ENCODE measurements at places on chromosomes 12 and 14. TPM values are rescaled to one million over a fixed set of nuclear protein-coding genes. Genes with fewer than 3 reads are reported as not detected.

The CMA1 gene
- total RNA-seq: not detected

The CISTR gene
- total RNA-seq: not detected

The BICD1 gene
- 15.9 TPM for total RNA-seq

The JKAMP gene
- 31.1 TPM for total RNA-seq

GRCh38 chr12:62106547-62107185 is 153.5 kb upstream of the USP15 start:
- peaks cover 5% of the 10 kb centered on the region for H3K27me3 ChIP-seq
- no peaks in the 10 kb centered on the region for H3K36me3 ChIP-seq
- H3K27ac ChIP-seq: no peak overlapping the region
- DNase-seq: no peak
- no peak overlapping the region for H3K4me3 ChIP-seq
- H3K4me1 ChIP-seq: no peaks in the 10 kb centered on the region

DNA sequence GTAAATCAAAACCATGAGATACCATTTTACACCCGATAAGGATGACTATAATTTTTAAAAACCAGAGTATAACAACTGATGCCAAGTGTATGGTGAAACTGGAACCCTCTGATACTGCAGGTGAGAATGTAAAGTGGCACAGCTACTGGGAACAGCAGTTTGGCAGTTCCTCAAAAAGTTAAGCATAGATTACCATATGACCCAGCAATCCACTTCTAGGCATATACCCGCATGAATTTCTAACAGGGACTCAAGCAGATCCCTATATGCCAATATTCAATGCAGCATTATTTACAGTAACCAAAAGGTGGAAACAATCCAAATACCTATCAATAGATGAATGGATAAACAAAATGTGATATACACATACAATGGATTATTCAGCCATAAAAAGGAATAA is 57.4 kb downstream of the BAZ1A start:
- H3K4me3 ChIP-seq: no peak overlapping the region
- peaks cover 3% of the 10 kb centered on the region for H3K4me1 ChIP-seq
- H3K27ac ChIP-seq: no peak overlapping the region
- DNase-seq: no peak

DNA sequence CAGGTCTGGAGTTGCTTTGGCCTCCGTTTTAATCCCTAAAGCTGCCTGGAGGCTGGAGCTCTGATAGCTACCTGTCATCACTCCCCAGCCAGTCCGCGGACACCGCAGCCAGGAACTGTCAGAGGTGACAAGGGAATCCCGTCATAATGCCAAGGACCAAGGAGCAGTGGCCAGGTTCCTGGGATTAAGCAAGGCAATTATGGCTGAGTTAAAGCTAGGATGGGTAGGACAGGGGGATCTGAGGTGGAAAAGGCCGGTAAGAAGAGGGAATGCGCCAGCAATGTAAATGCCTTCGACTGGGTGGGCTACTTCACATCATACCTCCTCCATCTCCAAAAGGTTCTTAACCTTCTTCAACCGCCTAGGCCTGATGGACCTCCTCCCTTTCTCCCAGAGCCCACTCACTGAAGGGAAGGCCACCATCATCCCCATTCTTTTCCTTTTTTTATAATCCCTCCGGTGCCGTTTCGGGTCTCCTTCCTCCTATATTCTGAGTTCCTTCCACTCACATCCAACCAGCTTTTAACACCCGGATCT is 1.9 kb downstream of the PPP1R3E start:
- H3K36me3 ChIP-seq: peaks cover 33% of the 10 kb centered on the region
- peak; percentile 31 for DNase-seq
- H3K4me3 ChIP-seq: peak overlapping the region; percentile 93
- H3K27me3 ChIP-seq: peaks cover 2% of the 10 kb centered on the region
- H3K27ac ChIP-seq: peak overlapping the region; percentile 92

GRCh38 chr12:16891673-16892072 is 285.7 kb upstream of the LMO3 start:
- H3K4me3 ChIP-seq: no peak overlapping the region
- DNase-seq: no peak
- no peaks in the 10 kb centered on the region for H3K36me3 ChIP-seq
- no peaks in the 10 kb centered on the region for H3K27me3 ChIP-seq
- no peaks in the 10 kb centered on the region for H3K4me1 ChIP-seq

- no peak overlapping the region for H3K27ac ChIP-seq
- no peak for DNase-seq
- H3K4me3 ChIP-seq: no peak overlapping the region
- H3K4me1 ChIP-seq: no peaks in the 10 kb centered on the region
These were observed 20.9 kb downstream of the PUS7L start for GRCh38 chr12:43737646-43738045.

DNA sequence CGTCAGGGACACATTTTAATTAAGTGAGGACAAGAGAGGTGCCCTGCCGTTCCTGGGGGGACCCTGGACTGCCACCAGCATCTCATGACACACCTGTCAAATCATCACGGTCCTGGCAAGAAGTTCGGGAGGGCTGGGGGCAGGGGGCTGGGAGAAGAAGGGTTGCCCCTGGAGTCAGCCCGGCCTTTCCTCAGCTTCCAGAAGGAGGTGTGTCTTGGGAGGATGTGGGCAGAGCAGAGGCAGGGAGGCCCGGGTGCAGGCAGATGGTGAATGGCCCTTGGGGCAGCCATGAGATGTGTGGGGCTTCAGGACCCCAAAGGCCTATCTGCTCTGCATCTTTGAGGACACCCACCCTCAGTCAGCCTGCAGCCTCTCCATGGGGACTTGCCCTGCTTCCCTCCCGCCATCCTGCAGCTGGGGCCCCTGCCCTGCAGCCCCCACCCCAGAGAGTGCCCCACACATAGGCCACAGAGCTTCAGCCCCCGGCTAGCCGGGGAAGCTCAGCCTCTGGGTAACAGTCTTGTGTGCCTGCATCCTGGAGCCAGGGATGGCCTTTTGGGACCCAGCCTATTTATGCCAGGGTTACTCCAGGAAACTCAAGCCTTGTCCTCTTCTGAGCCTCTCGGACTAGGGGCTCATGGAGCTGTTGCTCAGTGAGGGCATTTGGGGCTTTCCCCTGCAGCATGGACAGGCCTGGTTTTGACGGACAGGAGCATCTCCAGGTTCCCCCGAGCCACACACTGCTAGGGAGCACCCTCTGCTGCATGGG is 178.5 kb downstream of the KIF26A start:
- DNase-seq: no peak
- no peaks in the 10 kb centered on the region for H3K27me3 ChIP-seq
- H3K27ac ChIP-seq: no peak overlapping the region
- no peak overlapping the region for H3K4me3 ChIP-seq

DNA sequence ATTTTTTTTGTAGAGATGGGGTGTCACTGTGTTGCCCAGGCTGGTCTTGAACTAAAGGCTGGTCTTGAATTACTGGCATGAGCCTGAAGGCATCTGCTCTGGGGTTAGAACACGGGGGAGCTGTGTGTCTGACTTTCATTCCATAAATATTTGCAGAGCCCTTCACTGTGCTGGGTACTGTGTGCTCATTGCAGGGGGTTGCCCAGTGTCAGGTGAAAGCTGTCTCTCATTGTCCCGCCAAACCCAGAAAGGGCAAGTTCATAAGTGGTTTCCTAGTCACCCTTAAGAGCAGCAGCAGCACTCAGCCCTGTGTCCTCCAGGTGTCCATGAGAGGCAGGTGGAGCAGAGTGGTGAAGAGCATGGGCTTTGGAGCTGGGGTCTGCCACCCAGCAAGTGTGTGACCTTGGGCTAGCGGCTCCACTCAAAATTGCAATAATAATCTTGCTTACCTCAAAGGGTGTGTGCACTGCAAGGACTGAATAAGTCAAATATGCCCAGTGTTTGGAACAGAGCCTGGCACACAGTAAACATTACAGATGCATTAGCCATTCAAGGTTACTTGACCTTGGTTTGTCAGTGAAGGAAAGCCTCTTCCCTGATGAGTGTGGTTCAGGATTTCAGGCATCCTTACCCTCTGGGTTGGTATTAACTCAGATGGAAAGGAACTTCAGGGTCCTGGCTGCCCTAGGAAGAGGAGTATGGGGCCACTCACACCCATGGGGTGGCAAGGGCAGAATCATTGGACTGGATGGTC is 4.4 kb upstream of the SMIM41 start:
- peaks cover 37% of the 10 kb centered on the region for H3K4me1 ChIP-seq
- no peak overlapping the region for H3K27ac ChIP-seq
- no peak for DNase-seq
- H3K36me3 ChIP-seq: peaks cover 53% of the 10 kb centered on the region

- H3K27ac ChIP-seq: no peak overlapping the region
- no peak for DNase-seq
- no peak overlapping the region for H3K4me3 ChIP-seq
- H3K36me3 ChIP-seq: no peaks in the 10 kb centered on the region
- no peaks in the 10 kb centered on the region for H3K4me1 ChIP-seq
- peaks cover 9% of the 10 kb centered on the region for H3K27me3 ChIP-seq
These were observed 19.5 kb upstream of the EPS8 start for GRCh38 chr12:15808652-15809051.

DNA sequence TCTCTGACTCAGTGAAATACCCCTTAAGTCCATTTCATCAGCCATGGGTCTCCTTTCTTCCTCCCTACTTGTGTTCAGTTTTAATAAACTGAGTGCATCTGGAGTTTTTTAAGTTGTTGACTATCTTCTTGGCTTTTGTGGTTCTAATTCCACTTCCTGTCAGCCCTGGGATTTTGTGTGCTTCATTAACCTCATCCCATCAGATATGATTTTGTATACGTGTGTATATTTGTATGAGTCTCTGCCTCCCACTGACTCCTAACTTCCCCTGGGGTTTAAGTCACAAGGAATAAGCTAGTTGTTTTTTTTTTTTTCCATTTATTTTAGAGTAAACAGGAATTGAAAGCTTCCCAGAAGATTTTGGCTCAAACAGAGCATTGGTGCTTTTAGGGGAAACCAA is 62.7 kb downstream of the TTLL5 start:
- H3K27me3 ChIP-seq: no peaks in the 10 kb centered on the region
- peaks cover 21% of the 10 kb centered on the region for H3K4me1 ChIP-seq
- H3K36me3 ChIP-seq: peaks cover 47% of the 10 kb centered on the region
- H3K4me3 ChIP-seq: no peak overlapping the region
- DNase-seq: no peak

- no peak for DNase-seq
- H3K4me1 ChIP-seq: peaks cover 50% of the 10 kb centered on the region
- H3K27me3 ChIP-seq: no peaks in the 10 kb centered on the region
These were observed 1.1 kb downstream of the DIP2B start for GRCh38 chr12:50505675-50506530.

DNA sequence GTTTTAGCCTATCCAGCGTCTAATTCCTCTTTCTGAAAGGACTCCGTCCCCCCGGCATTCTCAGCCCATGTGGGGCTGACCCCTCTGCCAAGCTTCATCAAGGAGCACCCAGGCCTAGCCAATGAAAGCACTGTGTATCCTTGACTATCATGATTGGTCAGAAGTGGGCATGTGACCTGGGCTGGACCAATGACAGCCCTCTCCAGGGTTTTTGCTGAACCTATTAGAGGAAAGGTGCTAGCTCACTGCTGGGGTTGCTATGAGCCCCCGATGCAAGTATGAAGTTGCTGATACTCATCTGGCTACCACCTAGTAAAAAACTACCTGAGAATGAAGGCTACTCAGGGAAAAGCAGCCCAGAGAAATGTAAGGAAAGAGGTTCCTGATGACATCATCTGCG is 68.1 kb downstream of the LRRC74A start:
- H3K36me3 ChIP-seq: peaks cover 3% of the 10 kb centered on the region
- DNase-seq: no peak
- H3K27me3 ChIP-seq: no peaks in the 10 kb centered on the region
- no peaks in the 10 kb centered on the region for H3K4me1 ChIP-seq
- no peak overlapping the region for H3K4me3 ChIP-seq

DNA sequence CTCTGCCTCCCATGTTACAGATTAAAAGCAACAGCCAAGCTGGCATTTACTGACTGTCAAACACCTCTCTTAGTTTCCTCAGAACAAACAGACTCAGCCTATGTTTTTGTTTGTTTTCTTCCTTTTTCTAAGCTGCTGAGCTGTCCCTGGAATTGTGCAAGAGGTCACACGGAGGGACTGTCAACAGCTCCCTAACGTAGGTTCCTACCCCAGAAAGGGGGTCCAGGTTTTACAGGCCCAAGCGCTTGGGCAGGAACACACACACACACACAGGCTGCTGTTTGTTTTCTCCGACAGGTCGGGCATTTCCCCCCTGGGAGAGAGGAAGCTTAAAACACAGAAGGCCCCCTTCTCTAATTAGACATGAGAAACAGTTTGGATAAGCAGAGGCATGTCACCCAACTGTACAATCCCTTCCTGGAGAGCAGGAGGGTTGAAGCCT is 739.6 kb upstream of the TBX3 start:
- H3K27ac ChIP-seq: no peak overlapping the region
- H3K36me3 ChIP-seq: no peaks in the 10 kb centered on the region
- H3K27me3 ChIP-seq: no peaks in the 10 kb centered on the region
- DNase-seq: no peak
- no peak overlapping the region for H3K4me3 ChIP-seq

- peak overlapping the region; percentile 97 for H3K27ac ChIP-seq
- H3K4me3 ChIP-seq: peak overlapping the region; percentile 94
- DNase-seq: no peak
- no peaks in the 10 kb centered on the region for H3K27me3 ChIP-seq
- H3K4me1 ChIP-seq: peaks cover 72% of the 10 kb centered on the region
These were observed 1.0 kb downstream of the MPHOSPH9 start for GRCh38 chr12:123231931-123232330.

- no peak for DNase-seq
- peaks cover 31% of the 10 kb centered on the region for H3K27me3 ChIP-seq
- no peak overlapping the region for H3K4me3 ChIP-seq
- peaks cover 59% of the 10 kb centered on the region for H3K4me1 ChIP-seq
These were observed 9.8 kb upstream of the PCNX1 start for GRCh38 chr14:70897464-70897863.

GRCh38 chr12:52203079-52203921 is 11.5 kb upstream of the KRT80 start:
- no peak overlapping the region for H3K27ac ChIP-seq
- no peak for DNase-seq
- H3K4me3 ChIP-seq: no peak overlapping the region
- H3K27me3 ChIP-seq: peaks cover 21% of the 10 kb centered on the region

GRCh38 chr12:113591480-113591974 is 119.9 kb upstream of the LHX5 start:
- peaks cover 3% of the 10 kb centered on the region for H3K4me1 ChIP-seq
- peaks cover 21% of the 10 kb centered on the region for H3K27me3 ChIP-seq
- H3K27ac ChIP-seq: no peak overlapping the region
- H3K4me3 ChIP-seq: no peak overlapping the region
- DNase-seq: no peak

- H3K27ac ChIP-seq: no peak overlapping the region
- H3K4me3 ChIP-seq: no peak overlapping the region
- H3K27me3 ChIP-seq: no peaks in the 10 kb centered on the region
- DNase-seq: no peak
- H3K36me3 ChIP-seq: no peaks in the 10 kb centered on the region
These were observed 132.7 kb downstream of the NRXN3 start for GRCh38 chr14:78302841-78303240.

DNA sequence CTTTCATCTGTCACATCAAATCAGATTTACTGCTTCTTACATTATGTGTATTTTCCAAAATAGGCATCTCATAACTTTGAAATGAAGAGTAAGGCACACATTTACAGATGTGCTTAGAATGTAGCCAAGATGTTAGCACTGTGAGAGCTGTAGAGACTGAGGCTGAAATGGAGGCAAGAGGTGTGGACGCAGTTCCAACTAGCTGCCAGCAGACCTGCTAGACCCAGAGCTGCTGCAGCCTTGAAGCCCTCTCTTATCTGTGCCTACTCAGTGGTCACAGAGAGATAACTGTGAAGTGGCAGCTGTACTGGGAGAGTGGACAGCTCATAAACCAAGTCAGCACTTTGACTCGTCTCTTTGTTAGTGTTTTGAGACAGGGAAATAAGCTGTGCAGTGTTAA is 470.9 kb downstream of the CCER1 start:
- no peaks in the 10 kb centered on the region for H3K27me3 ChIP-seq
- no peaks in the 10 kb centered on the region for H3K36me3 ChIP-seq
- no peak overlapping the region for H3K4me3 ChIP-seq
- H3K4me1 ChIP-seq: no peaks in the 10 kb centered on the region
- DNase-seq: no peak
- H3K27ac ChIP-seq: no peak overlapping the region

Measured in activated CD4-positive, alpha-beta memory T cell treated with anti-CD3 and anti-CD28 coated beads, Interleukin-2, amount 10 ng/mL, durations not matched to agents 7 days and 5 days (primary cell).